ENCODE measurements at places on chromosomes 16 and 17. TPM values are rescaled to one million over a fixed set of nuclear protein-coding genes. Genes with fewer than 3 reads are reported as not detected.

Gene C1QL1
- 0.41 TPM for total RNA-seq

Gene MGAT5B
- 0.55 TPM for total RNA-seq

Gene ARRB2
- total RNA-seq = 231 TPM

Gene PYY
- total RNA-seq = not detected

Gene MYO15A
- total RNA-seq = 0.64 TPM

Gene ENPP7
- total RNA-seq = not detected

Gene ZKSCAN2
- total RNA-seq = 6.4 TPM

Gene EFCAB5
- 0.94 TPM for total RNA-seq

Gene KRTAP9-8
- not detected for total RNA-seq

Gene CDK3
- 7.4 TPM for total RNA-seq

Gene NAGS
- 0.28 TPM for total RNA-seq

Gene OTOA
- total RNA-seq = not detected

Gene WFIKKN1
- total RNA-seq = 0.32 TPM

Gene CDRT15L2
- not detected for total RNA-seq

- no peak for DNase-seq
Measured at GRCh38 chr16:50235581-50235980, 30.8 kb upstream of the ADCY7 start.

DNA sequence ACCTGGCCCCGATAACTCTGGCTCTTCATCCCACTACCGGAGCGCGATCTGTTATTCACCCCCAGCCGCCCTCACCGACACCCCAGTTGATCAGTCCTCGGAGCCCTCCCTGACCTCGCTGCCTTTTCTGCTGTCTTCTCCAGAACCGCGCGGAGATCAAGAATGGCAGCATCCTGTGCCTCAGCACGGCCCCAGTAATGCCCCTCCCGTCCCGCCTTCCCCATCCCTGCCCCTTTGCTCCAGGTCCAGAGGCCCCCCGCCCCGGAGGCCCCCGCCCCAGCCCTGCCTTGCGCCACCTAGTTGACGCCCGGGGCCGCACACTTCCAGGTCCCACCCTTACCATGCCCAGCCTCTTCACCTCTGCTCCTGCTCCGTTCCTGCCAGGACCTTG, 872 bp downstream of the ELMO3 start:
- no peak for DNase-seq

DNA sequence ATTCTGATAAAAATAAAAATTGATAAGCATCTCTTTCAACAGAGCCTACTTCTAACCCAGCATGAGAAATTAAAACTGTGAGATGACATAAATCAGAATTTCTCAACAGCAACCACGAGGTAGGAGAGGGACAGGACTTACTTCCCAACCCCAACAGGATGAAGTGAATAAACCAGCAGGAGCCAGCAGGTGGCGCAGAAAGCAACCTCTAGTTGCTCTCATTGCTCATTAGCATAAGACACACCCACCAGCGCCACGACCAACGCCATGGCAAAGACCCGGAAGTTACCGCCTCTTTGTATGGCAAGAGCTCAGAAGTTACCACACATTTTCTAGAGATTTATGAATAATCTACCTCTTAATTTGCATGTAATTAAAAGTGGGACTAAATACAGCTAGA, 189.4 kb upstream of the CDH8 start:
- no peak for DNase-seq

DNA sequence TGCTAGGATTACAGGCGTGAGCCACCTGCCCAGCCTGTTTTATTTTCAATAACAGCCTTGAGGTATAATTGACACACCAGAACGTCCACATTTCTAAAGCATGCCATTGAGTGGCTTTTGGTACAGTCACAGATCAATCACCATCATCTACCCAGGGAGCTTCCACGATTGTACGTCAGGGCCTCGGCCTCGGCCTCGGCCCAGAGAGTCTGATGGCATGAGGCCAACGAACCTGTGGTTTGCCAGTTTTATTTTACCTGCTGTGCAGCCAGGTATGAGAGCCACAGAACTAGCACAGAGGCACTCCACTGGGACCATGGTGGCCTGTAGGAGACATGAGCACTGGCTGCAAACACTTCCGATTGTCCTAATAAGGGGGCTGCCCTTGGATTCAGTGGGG, 8.3 kb downstream of the UBALD1 start:
- DNase-seq = no peak

GRCh38 chr16:31108035-31108793, at the start of gene BCKDK:
Gene BCKDK, plus strand, starts transcription at chr16:31108386. Its CDS starts 838 bp downstream, at chr16:31109224.
- DNase-seq = peak; percentile 65

DNA sequence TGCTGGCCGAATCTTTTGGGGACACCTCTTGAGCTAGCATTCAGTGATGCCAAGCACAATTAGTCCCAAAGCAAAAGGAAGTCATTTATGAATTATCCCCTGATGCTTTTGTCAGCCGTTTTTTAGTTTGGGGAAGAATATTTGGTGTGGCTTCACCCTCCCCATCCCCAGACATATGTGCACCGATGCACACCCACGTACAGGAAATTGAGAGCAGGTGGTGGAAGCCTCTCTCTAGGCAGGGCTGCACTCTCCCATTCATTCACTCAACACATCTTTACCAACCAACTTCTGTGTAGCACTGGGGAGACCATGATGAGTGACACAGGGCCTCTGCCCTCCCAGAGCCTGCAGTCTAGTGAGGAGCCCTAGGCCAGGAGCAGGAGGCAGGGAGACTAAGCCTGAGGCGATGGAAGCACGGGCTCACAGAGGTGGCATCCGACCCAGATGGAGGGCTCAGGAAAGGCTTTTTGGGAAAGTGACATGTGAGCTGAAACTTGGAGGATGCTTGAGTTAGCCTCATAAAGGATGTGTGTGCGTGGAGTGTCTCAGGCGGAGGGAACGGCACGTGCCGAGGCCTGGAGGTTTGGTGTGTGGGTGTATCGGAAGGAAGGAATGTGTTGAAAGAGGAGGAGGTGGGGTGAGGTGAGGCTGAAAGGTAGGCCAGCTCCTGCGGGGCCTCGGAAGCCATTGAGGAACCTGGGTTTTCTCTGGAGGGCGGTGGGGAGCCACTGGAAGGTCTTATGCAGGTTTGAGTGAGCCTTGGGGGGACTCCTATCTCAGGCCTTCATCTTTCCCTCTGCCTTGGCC, 43.8 kb downstream of the PSME3IP1 start:
- DNase-seq = no peak

GRCh38 chr17:78117027-78117981, 11.3 kb downstream of the TMC6 start:
- DNase-seq = no peak

GRCh38 chr17:29572691-29573557, 4.4 kb downstream of the TP53I13 start:
- peak; percentile 35 for DNase-seq

- DNase-seq = no peak
Measured at GRCh38 chr17:61159221-61159814, 240.3 kb upstream of the TBX2 start.

DNA sequence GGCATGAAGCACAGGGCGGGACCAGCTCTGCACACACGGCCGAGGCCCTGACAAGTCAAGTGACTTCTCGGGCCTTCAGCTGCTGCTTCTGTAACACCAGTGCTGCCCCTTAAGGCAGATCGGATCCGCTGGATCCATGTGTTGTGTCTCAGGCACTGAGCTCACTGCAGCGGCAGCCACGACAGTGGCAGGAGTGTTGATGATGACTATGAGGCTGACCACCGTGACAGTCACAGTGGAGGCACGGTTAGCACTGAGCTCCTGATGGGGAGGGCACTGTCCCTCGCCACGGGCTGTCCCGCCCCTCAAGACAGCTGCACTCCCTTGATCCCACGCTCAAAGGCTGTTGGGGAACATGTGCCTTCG, 29.4 kb downstream of the PEMT start:
- no peak for DNase-seq

- no peak for DNase-seq
Measured at GRCh38 chr16:21233521-21234150, at the start of gene ANKS4B. Gene ANKS4B, plus strand, starts transcription at chr16:21233699. Its CDS starts 39 bp downstream, at chr16:21233738.

DNA sequence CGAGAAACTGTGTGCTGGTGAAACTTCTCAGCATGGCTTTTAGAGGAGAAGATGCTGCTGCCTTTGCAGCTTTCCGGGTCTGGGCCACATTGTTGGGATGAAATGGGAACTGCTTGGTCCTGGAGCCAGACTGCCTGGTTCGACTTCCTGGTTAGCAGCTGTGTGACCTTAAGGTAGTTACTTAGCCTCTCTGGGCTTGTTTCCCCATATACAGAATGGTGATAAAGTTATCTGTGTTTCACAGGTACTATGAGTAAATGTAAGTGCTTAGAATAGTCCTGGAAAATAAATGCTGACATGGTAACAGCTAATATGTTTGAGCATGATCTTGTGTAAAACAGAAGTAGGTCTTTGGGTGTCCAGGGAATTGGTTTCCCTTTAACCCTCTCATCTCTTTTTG, 26.3 kb downstream of the AKAP1 start:
- no peak for DNase-seq

- no peak for DNase-seq
Measured at GRCh38 chr16:5070431-5071186, 1.0 kb upstream of the ALG1 start.

GRCh38 chr16:86314402-86315025, 195.8 kb upstream of the FOXF1 start:
- DNase-seq = no peak

GRCh38 chr17:64005734-64006167, 7.6 kb downstream of the PRR29 start:
- DNase-seq = no peak

DNA sequence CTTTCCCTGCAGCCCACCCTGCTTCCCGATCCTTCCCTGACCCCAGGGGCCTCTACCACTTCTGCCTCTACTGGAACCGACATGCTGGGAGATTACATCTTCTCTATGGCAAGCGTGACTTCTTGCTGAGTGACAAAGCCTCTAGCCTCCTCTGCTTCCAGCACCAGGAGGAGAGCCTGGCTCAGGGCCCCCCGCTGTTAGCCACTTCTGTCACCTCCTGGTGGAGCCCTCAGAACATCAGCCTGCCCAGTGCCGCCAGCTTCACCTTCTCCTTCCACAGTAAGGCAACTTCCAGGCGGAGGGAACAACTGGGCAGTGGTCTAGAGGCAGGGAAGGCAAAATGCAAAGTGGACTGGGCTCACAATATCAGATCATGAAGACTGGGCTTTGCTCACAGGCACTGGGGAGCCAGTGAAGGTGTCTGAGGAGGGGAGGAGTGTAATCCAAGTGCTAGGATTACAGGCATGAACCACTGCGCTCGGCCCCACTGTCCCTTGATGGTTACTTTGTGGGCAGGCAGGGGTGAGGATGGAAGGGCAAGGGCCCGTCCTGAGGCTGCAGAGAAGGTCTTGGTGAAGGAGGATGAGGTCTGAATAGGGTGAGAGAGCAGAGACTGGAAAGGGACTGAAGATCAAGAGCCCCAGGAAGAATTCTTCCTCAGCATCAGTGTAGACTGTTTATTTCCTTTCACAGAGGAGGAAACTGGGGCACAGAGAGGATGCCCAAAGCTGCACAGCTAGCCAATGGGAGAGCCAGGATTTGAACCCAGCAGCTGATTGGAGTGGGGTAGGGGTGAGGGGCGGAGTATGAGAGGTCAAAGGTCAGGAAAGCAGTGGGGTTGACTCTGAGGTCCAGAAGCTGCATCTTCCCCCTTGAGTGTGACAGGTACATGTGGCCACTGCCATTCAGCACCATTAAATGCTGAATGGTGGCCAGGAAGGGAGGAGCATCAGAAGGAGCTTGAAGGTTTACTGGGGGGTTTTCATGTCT, 16.5 kb upstream of the ADGRG3 start:
- peak; percentile 33 for DNase-seq

GRCh38 chr16:22971346-22971924, 157.5 kb downstream of the HS3ST2 start:
- no peak for DNase-seq

- no peak for DNase-seq
Measured at GRCh38 chr16:75495076-75495674, at the start of gene CHST6. Gene CHST6, minus strand, starts transcription at chr16:75495441. Its CDS starts 15,613 bp downstream, at chr16:75479828.

DNA sequence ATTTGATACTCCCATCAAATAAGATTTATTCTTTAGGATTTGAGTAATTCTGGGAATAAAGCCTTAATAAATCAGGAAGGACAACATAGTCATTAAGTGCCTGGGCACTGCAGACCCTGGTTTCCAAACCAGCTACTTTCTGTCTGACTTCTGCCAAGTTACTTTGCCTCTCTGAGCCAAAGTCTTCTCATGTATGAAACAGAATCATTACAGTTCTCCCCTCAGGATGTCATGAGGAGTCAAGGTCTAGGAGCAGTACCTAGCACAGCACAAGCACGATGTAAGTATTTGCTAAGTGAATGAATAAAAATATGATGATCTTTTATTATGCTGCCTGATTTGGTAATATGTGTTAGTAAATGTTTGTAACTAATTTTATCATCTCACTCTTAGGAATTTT, 30.4 kb upstream of the HEATR6 start:
- no peak for DNase-seq

DNA sequence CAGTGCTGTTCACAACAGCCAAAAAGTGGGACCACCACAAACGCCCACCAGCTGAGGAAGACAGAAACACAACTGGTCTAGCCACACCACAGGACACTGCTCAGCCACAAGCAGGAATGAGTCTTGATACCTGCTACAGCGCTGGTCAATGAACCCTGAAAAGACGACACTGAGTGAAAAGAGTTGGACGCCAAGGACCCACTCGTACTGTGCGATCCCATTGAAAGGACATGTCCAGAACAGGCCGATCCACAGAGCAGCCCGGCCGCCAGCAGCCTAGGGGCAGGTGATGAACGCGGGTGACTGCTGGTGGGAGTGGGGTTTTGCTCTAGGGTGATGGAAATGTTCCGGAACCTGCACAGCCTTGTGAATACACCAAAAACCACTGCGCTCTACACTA, 10.6 kb upstream of the SLC38A8 start:
- no peak for DNase-seq

GRCh38 chr17:73749928-73750605, 105.8 kb upstream of the SDK2 start:
- no peak for DNase-seq
